ENCODE measurements at places on chromosomes 5 and 9.

DNA sequence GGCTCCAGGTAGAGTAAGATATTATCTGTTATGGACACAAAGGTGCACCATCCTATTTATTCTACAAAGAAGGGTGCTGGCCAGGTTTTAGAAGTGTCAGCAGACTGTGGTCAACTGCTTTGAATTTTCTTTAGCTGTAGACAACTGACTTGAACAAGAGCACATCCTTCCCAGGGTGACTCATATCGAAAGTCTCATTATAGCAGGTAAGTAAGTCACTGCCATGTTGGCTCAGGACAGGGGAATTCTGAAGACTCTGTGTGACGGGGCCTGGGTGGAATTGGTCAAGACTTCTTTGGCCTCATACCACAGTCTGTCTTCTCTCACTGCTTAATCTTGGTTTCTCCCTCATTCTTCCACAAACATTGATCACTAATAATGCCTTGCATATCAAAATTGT is 214.5 kb upstream of the CDH9 start:
- no peak for DNase-seq

DNA sequence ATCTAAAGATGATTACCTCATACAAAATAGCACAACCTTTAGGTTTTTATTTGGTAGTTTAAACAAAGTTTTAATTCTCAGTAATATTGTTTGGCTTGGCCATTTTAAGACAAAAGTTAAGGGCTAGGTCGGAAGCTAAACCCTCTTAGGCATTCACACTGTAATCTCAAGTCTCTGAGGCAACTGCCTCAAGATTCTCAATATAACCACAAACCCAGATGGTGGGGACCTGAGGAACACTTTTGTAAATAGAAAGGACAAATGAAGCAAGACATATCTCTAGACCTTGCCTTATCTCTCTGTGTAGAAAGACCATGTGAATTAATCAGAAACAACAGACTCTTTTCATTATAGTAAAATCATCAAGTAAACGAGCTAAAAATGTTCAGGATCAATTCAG is 500.2 kb upstream of the CDH6 start:
- no peak for DNase-seq

DNA sequence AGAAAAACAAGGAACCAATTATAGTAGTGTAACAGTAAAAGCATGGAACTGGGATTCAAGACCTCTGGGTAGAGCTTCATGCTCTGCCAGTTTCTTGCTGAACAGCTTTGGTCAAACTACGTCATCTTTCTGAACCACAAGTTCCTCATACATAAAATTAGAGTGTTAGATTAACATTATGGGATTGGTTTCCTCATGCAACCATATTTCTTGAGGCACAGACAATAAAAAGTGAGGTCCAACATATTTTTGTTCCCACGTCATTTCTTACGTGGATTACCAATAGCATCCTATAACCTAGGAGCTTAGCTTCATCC is 354.8 kb downstream of the TMEM232 start:
- DNase-seq, result no peak

DNA sequence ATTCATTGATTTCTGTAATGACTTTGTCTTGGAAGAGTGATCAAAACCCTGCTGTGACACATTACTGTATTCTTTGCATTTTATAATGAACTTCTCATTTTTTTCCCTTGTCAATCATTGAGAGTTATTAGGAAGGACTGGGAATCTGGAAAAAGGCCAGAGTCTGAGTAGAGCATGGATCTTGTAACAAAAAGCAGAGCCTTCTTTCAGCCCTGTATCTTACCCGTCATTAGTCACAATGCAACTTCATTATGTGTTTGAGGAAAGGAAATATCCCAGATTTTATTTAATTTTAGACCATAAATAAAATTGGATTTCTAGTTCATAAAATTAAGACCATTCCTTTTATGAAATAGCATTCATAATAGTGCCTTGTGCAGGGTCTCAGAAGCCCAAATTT is 131.4 kb downstream of the ARHGEF28 start:
- DNase-seq, result no peak

DNA sequence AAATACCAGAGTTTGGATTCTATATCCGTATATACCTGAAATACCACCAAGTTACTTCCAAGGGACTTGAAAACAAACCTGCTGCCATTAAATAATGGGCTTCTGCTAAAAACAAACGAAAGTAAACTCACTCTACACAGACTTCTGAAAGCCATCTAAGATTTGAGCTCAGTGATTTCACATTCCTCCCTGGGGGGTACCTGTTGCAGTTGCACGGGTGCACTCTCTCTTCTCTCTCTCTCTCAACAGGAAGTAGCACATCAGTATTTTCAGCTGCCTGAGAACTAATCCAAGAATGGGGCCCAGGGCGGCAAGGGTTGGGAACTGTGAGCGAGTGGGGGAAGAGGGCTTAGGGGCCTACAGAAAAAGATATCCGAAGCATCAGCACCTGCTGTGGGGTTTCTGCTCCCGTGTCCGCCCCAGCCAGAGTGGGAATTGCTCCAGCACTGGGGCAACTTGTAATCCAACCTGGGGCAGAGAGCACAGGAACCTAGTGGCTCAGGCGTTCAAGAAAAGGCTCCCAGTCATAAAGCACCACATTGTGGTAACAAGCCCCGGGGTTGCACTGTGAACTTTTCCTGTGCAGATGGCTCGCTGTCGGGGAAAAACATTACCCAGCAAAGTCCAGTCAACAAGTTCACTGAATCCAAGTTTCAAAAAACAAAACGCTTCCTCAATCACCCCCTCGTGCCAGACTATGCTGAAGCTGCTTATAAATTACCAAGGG is 99.8 kb downstream of the EFNA5 start:
- no peak for DNase-seq

- no peak for DNase-seq
These were observed 19.5 kb downstream of the TTC33 start for GRCh38 chr5:40736103-40736875.

Measured in glutamatergic neuron (in vitro differentiated cells).